ENCODE measurements at places on chromosomes 2 and 18.
A peak's percentile ranks its signal among the peaks of the same experiment; 100 is the strongest.

- peak; percentile 17 for DNase-seq
These were observed 42.4 kb upstream of the MTIF2 start for GRCh38 chr2:55311444-55311870.

DNA sequence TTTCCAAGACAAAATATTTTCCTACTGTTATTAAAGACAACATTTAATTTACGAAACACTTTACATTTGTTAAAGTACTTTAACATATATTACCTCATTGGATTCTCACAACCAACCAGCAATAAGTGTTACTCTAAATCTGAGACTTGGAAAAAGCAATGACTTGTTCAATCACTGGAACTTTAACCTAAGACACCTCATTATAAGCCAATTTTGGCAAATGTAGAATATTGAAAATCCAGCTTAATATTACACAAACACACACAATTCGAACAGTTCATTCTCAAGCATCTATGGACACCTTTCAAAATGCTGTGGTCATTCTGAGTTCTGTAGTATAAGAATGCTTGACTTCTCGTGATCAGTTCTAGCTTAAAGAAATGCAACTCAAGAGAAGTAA, 619.4 kb upstream of the CHAC2 start:
- no peak for DNase-seq

GRCh38 chr2:240948086-240948485, 42.0 kb downstream of the CROCC2 start:
- DNase-seq = no peak

GRCh38 chr2:187851955-187852561, 297.8 kb upstream of the TFPI start:
- DNase-seq = no peak

DNA sequence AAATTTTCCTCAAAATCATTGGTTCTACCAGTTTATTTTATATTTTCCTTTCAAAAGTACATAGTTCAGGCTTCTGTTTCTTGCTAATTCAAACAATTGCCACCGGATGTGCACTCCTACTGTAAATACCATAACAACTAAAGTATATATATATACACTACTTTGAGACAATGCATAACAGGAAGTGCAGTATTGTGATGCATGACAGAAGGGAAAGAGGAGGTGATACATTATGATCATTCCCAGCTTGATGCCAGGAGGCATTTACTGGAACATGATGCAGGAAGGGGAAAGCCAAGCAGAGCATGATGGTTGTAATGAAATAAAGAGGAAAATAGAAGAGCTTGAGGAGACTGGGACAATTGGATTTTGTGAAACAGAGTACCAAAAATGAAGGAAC, 215.2 kb upstream of the NT5C1B start:
- DNase-seq = no peak

DNA sequence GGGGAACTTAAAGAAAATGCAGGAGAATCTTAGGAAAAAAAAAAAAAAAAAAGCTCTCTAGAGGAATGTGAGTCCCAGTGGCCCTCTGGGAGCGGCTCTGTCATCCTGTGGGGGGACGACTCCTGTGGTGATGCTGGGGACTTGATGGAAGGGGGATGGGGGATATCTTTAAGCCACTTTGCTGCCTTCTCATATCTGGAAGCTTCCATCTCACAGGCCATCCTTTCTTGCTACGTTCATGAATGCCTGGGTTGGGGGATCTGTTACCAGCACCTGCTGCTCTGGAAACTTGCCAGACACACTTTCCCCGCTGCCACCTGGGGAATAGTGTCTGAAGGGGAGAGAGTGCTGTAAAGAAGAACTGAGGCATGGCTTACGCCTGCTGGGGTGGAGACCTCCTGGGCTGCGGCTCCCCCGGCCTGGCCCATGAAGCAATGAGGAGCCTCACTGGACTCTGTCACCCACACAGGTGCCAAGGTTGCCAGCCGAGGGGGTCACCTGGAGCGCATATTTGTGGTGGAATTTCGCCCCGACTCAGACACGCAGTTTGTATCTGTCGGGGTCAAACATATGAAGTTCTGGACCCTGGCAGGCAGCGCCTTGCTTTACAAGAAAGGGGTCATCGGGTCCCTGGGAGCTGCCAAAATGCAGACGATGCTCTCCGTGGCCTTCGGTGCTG, 92.8 kb downstream of the RTN4 start:
- DNase-seq = no peak

- no peak for DNase-seq
These were observed 18.7 kb upstream of the PTPN4 start for GRCh38 chr2:119741001-119741400.

DNA sequence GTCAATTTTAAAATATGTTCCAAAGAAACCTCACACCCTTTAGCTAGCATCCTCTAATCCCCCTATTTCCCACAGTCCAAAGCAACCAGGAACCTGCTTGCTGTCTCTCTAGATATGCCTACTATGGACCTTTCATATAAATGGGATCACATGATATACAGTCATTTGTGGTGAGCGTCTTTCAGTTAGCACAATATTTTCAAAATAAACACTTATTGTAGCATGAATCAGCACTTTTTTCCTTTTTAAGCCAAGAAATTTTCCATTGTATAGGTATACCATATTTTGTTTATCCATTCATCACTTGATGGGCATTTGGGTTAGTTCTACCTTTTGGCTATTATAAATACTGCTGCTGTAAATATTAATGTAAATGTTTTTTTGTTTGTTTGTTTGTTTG, 223.0 kb upstream of the DOK6 start:
- no peak for DNase-seq

- peak; percentile 60 for DNase-seq
These were observed 367.8 kb upstream of the HS6ST1 start for GRCh38 chr2:128686497-128686859.

DNA sequence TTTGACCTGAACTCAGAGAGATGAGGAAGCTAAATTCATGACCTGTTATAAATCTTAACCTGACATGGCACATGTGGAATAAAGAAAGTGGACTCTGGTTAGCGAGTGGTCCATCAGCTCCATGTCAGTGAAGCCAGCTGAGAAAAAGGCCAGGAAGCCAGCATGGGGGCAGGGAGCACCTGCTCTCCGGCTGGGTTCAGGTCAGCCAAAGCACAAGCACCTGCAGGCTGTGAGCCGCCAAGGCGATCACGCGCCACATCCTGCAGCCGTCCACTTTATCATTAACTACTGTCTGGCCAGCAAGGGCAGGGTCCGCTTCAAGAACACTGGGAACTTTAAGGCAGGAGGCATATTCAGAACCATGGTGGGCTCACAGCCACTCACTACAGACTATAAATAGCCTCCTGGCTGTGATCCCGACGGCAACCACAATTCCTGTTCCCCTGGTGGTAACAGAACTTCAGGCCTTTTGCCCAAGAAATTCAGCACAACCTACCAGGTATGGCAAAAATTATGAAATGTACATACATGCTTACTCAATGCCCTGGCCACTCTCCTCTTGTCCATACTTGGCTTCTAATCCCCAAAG, 35.5 kb downstream of the ACVR1 start:
- DNase-seq = no peak

GRCh38 chr2:237156857-237157779, 71.4 kb downstream of the COPS8 start:
- DNase-seq = no peak

GRCh38 chr2:62475172-62476011, 30.6 kb downstream of the TMEM17 start:
- no peak for DNase-seq

- DNase-seq = peak; percentile 71
These were observed 22.3 kb downstream of the RNF125 start for GRCh38 chr18:32040936-32041335.

GRCh38 chr2:96884299-96885094, 14.6 kb upstream of the SEMA4C start:
- DNase-seq = no peak

- no peak for DNase-seq
These were observed 73.3 kb downstream of the RHBDD1 start for GRCh38 chr2:226909126-226909525.

GRCh38 chr18:37465958-37466357, 99.6 kb downstream of the CELF4 start:
- no peak for DNase-seq

- DNase-seq = no peak
These were observed 236.0 kb upstream of the SPHKAP start for GRCh38 chr2:228417526-228417925.

- DNase-seq = no peak
These were observed 777.6 kb upstream of the SOX11 start for GRCh38 chr2:4914551-4914950.

DNA sequence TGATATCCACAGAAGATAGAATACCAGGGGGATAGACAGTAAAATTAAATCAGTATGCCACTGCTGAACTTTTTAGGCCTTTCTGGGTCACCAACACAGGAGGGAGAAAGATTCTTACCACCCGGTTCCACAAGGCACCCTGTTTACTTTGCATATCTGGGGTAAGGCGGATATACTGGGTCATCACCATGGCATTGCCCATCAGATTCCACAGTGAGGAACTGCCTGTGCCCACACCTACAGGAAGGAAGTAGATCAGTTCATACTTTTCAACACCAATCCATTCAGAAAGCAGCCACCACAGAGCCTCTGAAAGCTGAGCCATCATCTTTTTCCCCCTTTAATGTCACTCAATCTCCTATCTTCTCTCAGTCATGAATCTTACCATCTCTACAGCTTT, 2.0 kb downstream of the LMAN2L start:
- DNase-seq = no peak

- no peak for DNase-seq
These were observed 406.6 kb downstream of the CMPK2 start for GRCh38 chr2:6459138-6459537.

DNA sequence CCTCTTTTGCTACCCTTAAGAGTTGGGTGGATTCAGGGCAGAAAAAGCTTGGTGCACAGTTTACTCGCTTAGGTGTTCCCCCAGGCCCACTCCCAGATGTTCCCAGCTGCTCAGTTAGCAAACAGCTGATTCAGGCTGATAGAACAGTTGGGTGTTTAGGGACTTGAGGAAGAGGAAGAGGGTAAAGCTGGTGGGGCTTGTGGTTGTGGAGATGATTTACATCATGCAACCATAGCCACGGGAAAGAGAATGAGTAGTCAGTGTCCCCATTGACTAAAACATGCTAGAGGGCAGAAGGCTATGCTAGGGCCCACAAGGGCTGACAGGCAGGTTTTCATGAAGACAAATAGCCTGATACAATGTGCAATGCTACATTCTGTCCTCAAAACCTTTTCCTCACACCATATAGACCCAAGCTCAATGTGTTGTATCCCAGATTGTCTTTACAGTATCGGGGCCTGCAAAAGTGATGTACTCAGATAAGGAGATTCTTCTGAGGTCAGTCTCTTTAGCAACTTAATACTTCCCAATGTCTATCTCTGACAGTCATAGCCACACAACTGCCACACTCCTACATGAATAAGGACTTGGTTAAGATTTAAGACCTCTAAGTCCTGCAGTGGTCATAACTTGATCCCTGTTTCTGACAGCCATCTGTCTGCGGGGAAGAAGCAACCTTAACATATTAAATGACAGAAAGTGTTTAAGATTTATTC, 15.6 kb downstream of the COLEC12 start:
- DNase-seq = no peak

GRCh38 chr2:69641887-69642708, 1.4 kb downstream of the AAK1 start:
- no peak for DNase-seq

DNA sequence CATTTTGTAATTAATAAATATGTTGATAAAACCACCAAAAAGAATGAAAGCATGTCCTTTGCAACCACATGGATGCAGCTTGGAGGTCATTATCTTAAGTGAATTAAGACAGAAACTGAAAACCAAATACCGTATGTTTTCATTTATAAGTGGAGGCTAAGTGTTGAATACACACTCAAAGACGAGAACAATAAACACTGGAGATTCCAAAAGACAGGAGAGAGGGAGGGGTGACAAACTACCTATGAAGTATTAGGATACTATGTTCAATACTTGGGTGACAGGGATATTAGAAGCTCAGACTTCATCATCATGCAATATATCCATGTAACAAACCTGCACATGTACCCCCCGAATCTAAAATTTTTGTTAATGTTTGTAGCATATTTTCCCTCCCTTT, 7.0 kb downstream of the ERLEC1 start:
- no peak for DNase-seq

- DNase-seq = no peak
These were observed 1.3 kb downstream of the TANC1 start for GRCh38 chr2:158969715-158970240.

GRCh38 chr18:76444446-76445105, 50.5 kb downstream of the ZNF516 start:
- DNase-seq = no peak
